WERI-Rb-1 (cell line): ENCODE measurements at places on chromosomes 11 and 22.

GRCh38 chr11:33001281-33001680, 14.4 kb upstream of the DEPDC7 start:
- DNase-seq: no peak

GRCh38 chr11:68673306-68673945, 10.9 kb upstream of the GAL start:
- DNase-seq: no peak

DNA sequence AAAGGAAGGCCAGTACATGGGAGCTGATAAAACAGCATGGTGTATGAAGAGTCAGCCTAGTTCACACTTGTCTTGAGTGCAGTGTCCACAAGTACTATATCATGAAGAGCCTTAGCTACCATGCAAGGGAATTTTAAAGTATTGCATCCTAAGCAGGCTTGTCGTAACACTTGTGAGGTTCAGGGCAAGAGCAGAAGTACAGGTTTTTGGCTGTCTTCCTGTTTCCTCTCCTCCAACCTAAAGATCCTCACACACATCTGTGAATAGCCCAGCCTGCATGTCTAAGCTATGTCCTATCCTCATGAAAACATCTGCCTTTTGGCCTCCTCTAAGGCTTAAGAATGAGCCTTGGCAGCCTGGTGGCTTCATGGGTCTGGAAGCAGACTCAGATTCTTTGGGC, 34.6 kb upstream of the TMEM123 start:
- no peak for DNase-seq

- DNase-seq: peak; percentile 62
These were observed 263.6 kb downstream of the CTTN start for GRCh38 chr11:70661761-70662501.

DNA sequence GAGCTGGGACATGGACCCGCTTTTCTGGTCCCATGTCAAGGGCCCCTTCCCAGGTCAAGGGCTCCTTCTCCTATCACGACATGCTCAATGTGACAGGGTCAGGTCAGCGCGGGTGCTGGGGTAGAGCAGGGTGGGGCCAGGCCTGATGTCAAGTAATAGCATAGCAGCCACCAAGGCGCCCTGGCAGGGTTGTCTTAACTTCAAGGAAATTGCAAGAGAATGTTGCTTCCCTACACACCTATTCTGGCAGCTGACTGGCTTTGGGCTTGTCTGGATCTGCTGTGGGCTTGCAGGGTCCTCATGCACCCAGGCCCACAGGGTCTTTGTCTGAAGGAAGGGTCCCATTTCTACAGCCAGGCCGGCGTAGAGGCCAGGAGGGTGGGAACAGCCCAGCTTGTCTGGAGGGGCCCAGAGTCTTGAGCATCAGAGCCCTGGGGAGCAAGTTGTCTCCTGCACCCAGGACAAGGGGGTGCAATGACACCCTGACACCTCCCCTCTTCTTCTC, 71.4 kb downstream of the BUD13 start:
- DNase-seq: no peak

DNA sequence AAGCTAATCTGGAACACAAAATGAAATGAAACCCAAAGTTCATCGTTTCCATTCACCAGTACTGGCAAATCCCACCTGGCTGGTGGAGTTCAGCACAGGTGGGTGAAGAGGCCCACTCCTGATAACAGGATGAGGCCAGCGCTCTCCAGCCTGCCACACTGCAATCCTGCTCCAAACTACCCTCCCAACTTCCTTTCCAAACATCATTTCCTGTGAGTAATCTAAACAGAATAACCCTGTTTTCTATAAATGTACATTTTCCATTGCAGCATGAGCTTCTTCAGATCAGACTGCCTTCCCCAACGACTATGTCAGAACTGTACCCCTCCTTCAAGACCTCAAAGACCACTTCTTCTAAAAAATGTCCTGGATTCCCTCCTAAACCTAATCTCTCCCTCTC, 15.9 kb upstream of the NFRKB start:
- DNase-seq: no peak

GRCh38 chr22:19429950-19430889, 1.3 kb downstream of the HIRA start:
- no peak for DNase-seq

- DNase-seq: no peak
These were observed 618.2 kb upstream of the KIRREL3 start for GRCh38 chr11:127618721-127619120.

DNA sequence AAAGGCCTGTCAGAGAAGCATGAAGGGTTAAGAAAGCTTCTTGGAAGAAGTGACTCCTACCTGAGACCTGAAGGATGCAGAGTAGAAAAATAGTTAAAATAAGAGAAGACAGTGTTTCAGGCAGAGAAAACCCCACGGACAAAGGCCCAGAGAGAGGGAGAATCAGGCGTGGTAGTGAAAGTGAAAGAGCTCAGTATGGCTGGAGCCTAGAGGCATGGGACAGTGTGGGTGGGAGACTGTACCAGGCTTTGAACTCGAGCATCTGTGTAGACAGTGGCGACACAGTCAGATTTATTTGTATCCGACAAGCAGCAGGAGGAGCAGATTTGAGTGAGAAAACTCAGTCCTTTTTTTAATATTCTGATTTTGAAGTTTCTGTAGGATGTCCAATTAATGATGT, 360.0 kb downstream of the OPCML start:
- DNase-seq: no peak

DNA sequence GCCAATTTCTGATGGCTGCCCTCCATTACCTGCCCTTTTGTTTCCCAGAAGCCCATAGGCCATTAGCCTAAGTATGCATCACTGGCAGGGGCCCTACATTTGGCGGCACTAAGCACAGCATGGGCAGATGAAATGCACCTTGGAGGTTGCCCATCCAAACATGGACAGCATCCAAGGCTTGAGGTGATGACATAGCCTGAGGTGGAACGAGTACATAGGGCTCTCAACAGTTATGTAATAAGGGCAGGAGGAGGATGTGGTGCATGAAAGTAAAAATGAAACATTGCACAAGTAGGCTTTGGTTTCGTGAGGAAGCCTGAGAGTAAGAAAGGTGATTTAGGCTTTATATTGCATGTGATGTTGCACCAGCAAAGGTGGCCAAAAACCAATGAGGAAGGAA, 148.1 kb downstream of the FAM76B start:
- no peak for DNase-seq

DNA sequence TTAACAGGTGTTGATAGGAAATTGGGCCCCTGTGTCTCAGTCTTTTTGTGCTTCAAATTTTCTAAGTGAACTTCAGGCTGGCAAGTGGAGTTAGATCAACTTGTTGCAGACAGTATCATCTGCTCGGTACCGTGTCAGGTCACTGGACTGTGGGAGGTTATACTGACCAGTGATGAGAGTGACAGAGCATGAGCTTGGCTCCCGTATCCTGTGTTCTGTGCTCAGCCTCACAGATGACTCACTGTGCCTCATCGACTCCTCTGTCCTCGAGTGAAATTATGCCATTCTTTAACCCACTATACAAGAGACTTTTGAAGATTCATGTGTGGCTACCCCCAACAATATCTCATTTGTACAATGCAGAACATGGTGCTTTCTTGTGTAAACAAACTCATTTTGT, 7.9 kb downstream of the GRAP2 start:
- no peak for DNase-seq

GRCh38 chr11:120512739-120513435, 1.3 kb downstream of the GRIK4 start:
- peak; percentile 31 for DNase-seq

GRCh38 chr11:29214833-29215232, 802.0 kb downstream of the KCNA4 start:
- DNase-seq: no peak

DNA sequence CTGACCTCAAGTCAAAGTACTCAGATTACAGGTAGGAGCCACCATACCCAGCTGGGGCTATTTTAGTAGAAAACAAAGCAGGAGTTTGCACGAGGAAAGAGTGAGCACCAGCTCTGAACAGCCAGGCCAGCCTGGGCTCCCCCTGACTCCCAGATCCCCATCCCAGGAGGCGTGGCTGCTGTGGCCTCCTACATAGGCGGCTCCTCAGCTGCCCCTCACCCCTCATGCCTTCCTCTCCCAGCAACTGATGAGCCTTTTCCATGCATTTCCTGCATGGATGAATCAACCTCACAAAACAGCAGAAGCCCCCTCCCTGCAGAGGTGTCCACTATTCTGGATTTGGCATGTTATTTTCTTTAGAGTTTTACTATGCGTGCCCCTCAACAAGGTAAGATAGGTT, 10.5 kb upstream of the FLRT1 start:
- DNase-seq: no peak

DNA sequence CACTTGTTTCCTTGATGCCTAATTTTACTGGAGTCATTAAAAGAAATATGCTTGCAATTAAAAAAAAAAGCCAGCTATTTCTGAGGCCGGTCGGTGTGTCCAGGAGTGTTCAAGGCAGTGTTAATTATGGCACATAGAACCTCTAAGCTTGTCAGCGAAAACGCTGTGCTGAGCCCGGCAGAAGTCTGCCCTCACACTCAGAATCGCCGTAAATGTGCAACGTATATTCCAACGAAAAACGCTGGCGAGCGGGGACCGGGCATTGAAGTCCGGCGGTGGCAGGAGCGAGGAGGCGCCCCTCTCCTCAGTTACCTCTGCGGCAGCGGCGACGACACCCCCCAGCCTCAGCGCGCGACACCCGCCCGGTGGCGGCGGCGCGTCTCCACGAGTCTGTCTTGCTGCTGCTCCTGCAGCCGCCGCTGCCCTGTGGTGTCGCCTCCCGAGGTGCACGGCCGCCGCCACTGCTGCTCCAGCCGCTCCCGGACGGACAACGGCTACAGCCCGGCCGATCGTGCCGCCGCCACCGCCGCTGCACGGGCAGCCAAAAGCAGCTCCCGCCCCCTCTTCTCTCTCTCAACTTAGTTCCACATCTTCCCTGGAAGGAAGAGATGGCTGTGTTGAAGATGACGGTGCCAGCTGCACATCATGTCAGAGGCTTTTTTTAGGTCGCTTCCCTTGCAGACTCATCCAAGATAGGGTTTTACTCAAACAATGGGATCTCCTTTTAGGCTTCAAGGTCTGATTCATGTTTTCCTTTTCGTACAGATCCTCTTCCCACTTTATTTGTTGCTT, 56.0 kb downstream of the JAM3 start:
- no peak for DNase-seq

- DNase-seq: no peak
These were observed 33.3 kb downstream of the MICAL2 start for GRCh38 chr11:12143461-12144258.

- no peak for DNase-seq
These were observed 230.8 kb downstream of the CTTN start for GRCh38 chr11:70628855-70629844.

GRCh38 chr22:22954656-22955055, 67.0 kb downstream of the IGLL5 start:
- peak; percentile 61 for DNase-seq

DNA sequence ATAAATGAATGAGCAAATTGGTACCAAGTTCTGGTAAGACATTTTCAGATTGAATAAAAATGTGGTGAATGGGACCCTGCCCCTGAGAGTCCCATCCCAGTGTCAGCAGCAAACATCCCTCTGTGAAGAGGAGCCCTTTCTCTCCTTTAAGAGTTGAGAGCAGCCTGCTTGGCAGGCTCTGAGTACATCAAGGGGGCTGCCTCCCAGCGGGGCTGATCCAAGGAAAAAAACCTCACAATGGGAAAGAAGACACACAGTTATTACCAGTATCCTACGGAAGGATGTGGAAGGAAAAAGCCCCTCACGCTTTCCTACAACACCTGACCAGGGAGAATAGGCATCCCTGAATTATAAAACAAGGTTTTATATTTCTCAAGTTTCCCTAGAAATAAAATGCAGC, 293.8 kb upstream of the B3GAT1 start:
- no peak for DNase-seq

DNA sequence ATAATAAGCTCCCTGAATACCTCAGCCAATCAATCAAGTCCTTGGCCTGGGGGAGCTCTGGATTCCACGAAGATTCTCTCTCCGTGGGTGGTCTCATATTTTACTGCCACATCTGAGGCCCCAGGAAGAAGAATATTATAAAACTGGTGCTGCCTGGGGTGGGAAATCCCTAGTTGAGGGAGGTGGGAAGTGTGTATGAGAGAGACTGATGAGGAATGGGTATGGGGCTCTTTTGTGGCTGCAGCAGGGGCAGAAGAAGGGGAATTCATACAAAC, 71.5 kb downstream of the SYN3 start:
- no peak for DNase-seq

GRCh38 chr11:65851811-65852507, 6.0 kb downstream of the CFL1 start:
- no peak for DNase-seq

DNA sequence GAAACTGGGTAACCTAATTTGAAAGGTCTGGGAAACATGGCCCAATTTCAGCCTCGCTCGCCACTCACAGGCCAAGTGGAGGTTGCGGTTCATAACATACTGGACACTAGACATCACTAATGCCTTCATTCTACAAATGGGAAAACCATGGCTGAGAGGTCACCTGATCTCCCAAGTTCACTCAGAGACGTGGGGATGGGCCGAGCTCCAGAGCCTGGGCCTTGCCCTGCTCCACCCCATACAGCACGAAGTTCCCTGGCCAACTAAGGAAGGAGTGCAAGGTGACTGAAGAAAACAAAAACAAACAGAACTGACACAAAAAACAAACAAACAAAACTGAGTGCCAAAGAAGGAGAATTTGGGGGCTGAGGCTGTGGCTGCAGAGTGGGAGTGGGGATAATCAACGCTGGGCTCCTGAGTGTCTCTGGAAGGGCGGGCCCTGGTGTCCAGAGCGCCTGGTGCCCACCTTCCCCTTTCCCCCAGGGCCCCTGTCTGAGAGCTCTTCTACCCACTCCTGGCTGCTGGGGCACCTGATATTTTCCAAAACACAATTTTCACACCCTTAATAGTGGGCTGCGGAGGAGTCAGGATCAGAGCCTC, 46.5 kb upstream of the ADA2 start:
- DNase-seq: no peak

DNA sequence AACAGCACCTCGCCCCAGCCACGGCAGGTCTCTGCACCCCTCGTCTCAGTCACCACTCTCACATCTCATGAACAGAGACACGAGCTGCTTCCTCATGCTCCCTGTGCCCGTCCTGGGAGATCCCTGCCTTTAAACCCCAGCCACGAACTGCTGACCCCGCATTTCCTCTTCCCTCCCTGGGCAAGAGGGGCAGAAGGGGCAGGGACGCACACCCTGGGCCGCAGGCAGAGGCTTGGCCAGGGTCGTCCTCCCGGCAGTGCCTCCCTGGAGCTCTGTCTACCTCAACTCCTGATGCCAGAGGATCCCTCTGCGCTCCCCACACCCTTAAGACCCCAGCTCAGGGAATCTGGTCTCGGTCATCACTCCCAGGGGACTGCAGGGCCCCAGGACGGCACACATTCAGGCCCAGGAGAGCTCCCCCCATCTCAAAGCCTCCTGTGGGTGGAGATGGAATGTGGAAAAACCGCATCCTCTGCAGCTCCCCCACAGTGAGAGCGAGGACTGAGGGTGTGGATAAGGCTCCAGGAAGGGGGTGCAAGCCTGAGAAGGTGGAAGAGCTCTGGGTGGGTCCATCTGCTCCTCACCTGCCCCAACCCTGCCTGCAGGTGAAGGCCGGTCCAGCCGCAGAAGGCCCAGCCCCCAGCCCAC, 1.2 kb downstream of the BID start:
- DNase-seq: no peak
